ENCODE measurements at places on chromosomes 3 and 15.

GRCh38 chr3:194219826-194220410 lies 84.0 kb downstream of the HES1 start:
- no peak for DNase-seq

- DNase-seq: no peak
Measured at GRCh38 chr3:141853629-141854168, 22.7 kb upstream of the ATP1B3 start.

- no peak for DNase-seq
Measured at GRCh38 chr15:28185148-28185895, 86.2 kb upstream of the OCA2 start.

GRCh38 chr3:138873471-138874278 lies 38.9 kb upstream of the PIK3CB start:
- DNase-seq: no peak

DNA sequence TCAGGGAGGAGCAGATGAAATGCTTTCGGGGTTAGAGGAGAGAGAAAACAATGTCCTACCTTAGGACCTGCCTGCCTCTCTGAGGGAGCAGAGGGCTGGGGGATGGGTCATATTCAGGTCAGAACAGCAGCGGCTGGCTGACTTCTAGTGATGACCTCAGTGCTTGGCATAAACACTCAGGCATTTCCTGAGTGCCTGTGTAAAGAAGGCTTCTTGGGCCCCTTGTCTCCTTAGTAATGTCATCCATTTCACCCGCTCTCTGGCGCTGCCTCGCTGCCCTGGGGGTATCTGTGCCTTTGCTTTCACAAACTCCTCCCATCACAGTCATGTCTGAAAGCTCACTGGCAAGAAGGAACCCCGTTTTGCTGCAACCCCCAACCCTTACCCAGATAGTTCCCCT lies 82.9 kb upstream of the GSK3B start:
- no peak for DNase-seq

GRCh38 chr15:31551323-31551722 lies 224.7 kb downstream of the KLF13 start:
- DNase-seq: no peak

- no peak for DNase-seq
Measured at GRCh38 chr3:63951492-63952247, 39.5 kb upstream of the SCAANT1 start.

DNA sequence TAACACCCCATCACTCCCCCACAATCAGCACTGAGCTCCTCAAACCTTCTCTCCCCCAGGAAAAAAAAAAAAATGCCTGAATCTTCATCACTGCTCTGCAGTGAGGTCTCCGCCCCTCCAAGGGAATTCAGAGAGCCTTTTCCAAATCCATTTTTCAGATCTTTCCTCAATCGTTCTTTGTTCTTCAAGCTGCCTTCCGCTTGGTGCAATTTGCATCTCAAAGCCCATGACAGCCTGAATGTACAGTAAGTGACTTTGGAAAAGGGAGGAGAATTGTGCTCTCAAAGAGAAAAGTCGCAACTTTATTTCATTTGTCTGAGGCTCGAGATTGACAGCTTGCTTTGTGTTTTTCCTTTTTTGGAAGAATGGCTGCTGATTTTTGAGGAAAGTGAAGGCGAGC lies 75.0 kb downstream of the CORO2B start:
- DNase-seq: no peak

- no peak for DNase-seq
Measured at GRCh38 chr15:65963911-65964482, 94.7 kb downstream of the RAB11A start.

GRCh38 chr3:196186651-196187573 lies 24.3 kb downstream of the ZDHHC19 start:
- DNase-seq: no peak

DNA sequence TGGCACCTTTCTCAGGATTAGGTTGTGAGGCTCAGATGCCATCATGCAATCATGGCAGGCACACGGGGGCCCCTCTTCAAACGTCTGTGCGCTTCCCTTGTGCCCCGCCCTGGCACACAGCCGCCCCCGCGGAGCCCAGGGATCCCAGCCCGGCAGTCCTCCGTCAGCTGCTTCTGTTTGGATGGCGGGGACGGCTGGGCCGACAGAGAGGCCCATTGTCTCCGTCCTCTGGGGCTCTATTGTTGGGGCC lies 849 bp upstream of the HDAC11 start:
- DNase-seq: no peak

DNA sequence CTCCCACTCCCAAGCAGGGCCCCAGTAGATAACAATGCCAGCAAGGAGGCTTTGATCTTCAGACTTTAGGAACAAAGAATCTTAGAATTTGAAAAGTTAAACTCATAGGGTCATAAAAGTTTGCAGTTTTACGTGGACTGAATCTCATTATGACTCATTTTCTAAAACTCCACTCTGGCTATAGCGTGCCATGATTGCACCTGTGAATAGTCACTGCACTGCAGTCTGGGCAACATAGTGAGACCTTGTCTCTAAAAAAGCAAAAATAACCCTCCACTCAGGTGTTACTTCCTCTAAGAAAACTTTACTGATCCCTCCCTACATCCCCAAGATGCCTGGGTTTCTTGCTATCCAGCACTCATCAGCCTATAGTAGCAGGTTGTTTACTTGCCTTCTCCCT lies 104.5 kb downstream of the IL20RB start:
- DNase-seq: no peak

DNA sequence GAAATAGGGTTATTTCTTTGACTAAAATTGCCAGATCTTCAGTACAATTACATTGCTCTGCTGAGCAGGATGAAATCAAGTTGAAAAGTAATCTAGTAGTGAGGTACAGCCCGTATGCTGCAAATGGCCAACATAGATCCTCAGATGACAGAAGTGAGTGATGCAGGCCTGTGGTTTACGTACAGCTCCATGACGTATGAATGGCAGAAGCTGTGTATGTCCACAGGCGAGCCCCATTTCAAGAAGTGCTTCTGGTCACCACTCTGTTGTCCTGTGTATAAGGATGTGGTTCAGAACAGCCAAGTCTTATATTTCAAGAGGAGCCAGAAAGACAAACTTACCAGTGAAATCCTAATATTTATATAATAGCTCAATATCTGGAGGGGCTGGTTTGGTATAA lies 9.2 kb downstream of the CD86 start:
- DNase-seq: no peak

DNA sequence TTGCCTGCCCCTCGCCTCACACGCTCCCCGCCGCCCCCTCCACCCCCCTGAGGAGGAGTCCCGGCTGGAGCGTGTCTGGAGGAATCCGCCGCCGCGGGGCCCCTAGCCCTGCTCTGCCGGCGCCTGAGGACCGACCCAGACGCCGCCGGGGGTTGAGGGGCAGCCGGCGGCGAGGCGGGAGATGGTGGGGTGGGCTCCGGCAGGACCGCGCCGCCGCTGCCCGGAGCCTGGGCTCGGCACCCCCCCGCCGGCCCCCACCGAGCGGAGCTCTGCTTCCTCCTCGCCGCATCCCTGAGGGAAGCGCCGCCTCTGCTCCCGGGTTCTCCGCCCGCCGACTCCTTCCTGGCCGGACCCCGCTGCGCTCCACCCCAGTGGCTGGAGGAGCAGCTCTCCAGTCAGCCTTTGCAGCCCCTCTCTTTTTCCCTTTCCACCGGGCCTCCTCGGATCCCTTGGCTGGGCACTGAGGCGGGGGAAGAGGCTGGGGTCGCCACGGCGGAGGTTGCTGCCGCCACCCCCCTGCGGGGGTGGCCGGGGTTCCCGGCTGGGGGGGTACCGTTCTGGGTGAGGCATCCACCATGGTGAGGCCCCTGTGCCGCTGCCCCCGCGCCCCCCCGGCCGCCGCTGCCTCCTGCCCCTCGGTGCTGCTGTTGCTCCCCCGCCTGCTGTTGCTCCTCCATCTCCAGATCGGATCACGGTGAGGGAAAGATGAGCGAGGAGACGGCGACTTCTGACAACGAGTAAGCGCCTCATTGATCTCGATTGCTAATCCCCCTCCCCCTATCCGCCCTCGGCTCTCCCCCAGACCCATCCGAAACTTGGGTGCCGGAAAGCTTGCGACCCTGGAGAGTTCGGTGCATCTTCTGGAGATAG lies at the start of gene SPRED1:
Gene SPRED1, plus strand, starts transcription at position 356 of the 870 bp plus-strand sequence. Its CDS starts 350 bp downstream, at position 706.
- peak; percentile 4 for DNase-seq

Measured in activated T-cell treated with anti-CD3 and anti-CD28 coated beads for 1 hour (primary cell).